ENCODE measurements at places on chromosomes 1 and 21.

DNA sequence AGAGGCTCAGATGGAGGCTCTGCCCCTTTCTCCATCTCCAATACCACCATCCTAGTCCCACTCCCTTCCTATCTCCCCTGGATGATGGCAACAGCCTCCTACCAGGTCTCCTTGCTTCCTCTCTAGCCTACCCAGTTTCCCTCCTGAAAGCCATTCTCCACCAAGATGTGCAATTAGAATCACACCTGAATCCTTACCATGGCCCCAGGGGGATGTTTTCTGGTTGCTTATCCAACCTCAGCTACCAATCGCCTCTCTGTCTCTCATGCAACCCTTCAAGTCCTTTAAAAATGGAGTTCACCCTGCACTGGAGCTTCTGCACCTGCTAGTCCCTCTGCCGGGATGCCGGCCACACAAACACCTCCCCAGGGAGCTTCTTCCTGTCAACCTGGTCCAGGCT is 2.9 kb downstream of the RCAN1 start:
- no peak for DNase-seq

GRCh38 chr1:178599087-178599486 is 86.2 kb downstream of the TEX35 start:
- no peak for DNase-seq

- no peak for DNase-seq
These were observed 11.4 kb upstream of the OLIG1 start for GRCh38 chr21:33058527-33058926.

DNA sequence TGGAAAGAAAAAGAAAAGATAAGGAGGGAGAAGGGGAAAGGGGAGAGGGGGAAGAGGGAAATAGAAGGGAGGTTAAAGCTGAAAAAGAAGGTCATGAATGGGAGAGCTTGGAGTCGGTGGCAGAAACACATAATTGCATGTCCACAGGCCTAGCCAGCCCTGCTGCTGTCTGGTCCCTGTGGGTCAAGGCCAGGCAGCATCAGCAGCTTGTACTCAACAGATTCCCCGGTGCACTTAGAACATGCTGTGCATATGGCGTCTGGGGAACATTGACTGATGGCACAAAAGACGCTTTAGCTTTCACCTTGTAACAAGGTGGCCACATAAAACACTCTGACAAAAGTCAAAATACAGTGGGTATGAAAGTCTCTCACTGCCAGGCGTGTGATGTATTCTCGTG is 25.9 kb downstream of the COG2 start:
- no peak for DNase-seq

- DNase-seq: no peak
These were observed 65.3 kb downstream of the ZNF697 start for GRCh38 chr1:119582801-119583200.
